ENCODE measurements at places on chromosomes 7 and 10. TPM values are rescaled to one million over a fixed set of nuclear protein-coding genes. Genes with fewer than 3 reads are reported as not detected.

Gene SPDYE11
- total RNA-seq: not detected

Gene SRRT
- total RNA-seq: 99.4 TPM

Gene RET
- total RNA-seq: 1.2 TPM

GRCh38 chr7:55185941-55186609 is 167.3 kb downstream of the EGFR start:
- peak; percentile 45 for DNase-seq

DNA sequence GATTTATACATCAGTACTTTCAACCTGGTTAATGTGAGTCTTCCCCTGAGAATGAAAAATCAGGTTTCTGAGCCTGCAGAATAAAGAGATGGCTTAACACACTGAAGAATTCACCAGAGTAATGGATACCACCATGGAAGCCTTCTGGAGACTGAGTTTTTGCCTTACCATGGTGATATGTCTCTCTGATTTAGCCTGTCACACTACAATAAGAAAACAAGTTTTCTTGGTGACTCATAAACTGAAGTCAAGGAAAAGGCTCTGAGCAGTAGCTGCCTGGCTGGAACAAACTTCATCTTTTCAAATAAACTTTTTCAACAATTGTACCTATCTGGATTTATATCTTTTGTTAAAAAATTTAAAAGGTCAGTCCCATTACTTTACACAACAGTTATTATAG is 229.0 kb downstream of the PRPF18 start:
- DNase-seq: no peak

DNA sequence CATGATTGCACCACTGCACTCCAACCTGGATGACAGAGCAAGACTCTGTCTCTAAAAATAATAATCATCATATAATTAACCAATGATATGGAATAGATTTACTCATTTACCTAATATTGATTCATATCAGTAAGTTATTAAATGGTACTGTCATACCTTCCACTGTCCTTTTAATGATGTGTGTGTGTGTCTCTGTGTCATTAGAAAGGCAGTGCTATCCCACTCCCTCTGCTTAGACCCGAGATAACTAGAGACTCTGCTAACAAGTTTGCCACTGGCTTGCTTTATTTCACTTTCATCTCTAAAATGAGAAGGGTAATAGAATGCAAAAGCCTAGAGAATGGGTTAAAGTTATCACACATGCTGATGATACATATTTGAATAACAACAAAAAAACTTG is 21.1 kb downstream of the MCM10 start:
- no peak for DNase-seq

DNA sequence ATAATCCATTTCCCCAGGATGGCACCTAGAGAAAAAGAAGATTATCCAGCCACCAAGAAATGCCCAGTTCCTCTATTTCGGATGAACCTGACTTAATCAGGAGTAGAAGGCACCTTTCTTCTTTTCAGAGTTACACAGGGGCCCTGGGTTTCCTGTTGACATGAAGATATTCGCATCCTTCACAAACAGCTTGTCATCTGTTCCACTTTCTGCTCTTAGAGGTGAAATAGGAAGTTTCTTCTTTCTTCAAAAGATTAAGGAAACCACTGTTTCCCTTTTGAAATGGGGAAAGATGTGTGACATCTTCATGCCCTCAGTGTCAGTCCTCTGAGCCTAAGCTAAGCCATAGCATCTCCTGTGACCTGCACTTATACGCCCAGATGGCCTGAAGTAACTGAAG is 39.1 kb upstream of the RAB18 start:
- DNase-seq: no peak

DNA sequence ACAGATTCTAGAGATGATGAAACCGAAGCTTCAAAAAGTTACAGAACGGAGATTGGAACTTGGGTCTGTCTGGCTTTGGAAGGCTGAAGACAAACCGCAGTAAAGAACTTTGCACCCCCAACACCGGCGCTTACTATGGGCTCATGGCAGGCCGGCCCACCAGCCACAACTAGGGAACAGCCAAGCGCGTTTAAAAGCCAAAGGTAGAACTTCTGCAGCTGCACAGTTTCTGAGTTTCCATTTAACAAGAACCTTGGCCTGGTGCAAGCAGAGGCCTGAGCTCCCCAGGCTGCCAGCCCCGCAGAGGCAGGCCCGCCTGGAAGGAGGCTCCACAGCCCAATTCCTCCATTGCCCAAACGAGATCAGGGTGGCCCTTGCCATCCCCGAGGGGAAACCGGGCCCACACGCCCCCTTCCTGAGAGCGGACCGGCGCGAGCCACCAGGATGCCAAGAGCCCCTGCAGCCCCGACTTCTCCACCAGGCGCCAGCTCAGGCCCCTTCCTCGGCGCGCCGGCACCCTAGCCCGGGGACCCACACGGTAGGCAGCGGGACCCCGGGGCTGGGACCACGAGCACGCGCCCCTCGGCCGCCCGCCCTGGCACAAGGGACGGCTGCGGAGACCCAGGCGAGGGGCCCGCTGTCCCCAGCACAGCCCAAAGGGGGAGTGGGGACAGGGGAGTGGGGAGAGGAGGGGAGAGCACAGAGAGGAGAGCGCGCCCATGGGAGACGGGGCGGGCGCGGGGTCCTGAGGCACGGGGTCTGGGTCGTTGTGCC is 566 bp downstream of the MAD1L1 start:
- DNase-seq: no peak

GRCh38 chr10:63554657-63555056 is 33.5 kb downstream of the REEP3 start:
- no peak for DNase-seq

- DNase-seq: no peak
Measured at GRCh38 chr7:155731380-155731779, 80.9 kb downstream of the SHH start.

DNA sequence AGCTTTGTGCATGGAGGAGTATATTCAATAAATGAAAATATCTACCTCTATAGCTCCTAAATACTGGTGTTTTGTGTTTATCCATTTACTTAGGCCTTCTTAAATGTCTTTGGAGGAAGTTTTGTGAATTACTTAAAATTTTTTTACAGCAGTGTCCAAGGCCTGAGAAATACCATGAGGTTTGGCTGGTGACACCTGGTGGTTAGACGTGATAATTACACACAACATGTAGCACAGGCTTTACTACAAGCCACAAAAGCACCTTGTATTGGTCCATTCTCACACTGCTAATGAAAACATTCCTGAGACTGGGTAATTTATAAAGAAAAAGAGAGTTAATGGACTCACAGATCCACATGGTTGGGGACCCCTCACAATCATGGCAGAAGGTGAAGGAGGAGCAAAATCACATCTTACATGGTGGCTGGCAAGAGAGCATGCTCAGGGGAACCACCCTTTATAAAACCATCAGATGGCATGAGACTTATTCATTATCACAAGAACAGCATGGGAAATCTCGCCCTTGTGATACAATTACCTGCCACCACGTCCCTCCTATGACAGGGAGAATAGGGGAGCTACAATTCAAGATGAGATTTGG is 20.6 kb downstream of the HYAL4 start:
- DNase-seq: peak; percentile 30

GRCh38 chr7:102193806-102194205 is 92.9 kb upstream of the SH2B2 start:
- no peak for DNase-seq

Gene CC2D2B
- not detected for total RNA-seq

DNA sequence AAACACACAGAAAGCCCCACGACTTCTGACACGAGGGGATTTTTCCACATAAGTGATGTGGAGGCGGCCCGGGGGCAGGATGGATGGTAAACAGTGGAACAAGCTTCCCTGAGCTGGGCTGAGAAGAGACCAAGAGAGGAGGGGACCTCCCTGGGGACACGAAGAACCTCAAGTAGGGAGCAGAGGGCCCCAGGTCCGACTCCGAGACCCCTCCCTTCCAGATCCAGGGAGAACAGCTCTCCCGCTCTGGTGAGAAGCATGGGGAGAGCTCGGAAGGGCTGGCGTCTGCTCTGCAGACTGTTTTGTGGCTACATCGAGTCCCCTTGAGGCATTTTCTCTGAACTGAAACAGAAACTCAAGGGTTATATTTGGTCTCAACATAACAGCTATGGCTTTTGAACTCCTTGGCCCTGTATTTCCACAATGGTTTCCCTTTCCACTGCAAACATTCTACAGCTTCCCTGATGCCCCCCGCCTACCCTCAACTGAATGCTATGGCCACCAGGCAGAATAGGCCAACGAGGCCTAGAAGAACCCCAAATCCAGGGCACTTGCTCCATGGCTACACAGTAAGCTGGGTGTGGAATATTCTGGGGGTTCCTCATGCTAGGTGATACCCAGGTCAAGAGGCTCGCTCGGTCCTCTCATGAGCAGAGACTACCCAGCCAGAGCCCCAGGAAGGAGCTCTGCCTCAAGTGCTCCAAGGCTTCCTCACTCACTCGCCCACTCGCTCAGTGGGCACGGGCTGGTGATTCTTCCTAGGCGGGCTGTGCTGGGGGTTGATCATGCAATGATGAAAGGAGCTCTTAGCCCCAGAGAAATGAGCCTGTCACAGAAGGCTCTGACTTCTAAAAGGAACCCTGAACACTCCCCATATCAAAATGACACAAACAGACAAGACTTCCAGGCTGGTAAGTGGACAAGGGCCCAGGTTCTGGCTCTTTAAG is 47.5 kb downstream of the FAM53B start:
- DNase-seq: no peak

DNA sequence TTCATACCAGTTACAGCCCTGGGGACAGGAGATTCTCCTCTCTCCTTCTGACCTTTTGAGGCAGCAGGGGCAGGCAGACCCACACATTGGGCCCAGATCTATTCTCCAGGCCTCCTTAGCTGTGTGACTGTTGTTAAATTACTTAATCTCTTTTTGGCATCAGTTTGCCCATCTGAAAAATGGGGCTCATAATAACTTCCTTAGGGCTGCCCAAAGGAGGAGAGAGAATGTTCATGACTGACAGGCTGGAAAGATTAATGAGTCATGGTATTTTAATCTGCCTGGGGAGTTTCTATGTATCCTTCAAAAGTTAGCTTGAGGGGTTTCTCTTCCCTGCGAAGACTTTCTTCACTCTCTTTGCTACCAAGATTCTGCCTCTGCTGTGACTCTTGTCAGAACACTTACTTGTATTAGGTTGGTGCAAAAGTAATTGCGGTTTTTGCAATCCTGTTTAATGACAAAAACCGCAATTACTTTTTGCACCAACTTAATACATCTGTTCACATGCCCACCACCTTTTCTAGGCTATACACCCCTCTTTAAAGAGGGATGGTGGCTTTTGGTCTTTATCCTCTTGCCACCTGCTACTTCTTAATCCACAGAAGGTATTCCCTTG is 83.4 kb downstream of the ARID5B start:
- no peak for DNase-seq

Data from lower leg skin (tissue), 4 donors.